DMS 273 treated with DMSO at 0.1 percent for 48 hours (cell line): ENCODE measurements at places on chromosomes 5 and 9.

GRCh38 chr5:177295924-177296323 is 7.6 kb downstream of the RAB24 start:
- no peak for DNase-seq

DNA sequence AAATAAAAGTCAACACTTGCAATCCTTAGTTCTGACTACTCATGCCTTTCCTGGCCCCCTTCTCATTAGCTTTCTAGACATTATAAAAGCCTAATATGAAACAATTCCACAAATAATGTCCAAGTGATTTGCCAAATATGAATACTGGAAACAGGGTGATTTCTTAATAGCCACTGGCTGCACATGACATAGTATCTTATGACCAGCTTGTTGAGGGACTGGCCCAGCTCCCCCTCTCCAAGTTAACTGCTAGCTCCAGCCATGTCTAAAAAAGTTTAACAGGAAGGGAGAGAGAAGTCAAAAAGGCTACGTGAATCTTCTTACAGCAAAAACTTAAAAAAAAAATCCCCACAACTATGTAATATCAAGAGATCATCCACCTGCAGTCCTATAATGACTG is 1.5 kb downstream of the CERT1 start:
- DNase-seq, result no peak

DNA sequence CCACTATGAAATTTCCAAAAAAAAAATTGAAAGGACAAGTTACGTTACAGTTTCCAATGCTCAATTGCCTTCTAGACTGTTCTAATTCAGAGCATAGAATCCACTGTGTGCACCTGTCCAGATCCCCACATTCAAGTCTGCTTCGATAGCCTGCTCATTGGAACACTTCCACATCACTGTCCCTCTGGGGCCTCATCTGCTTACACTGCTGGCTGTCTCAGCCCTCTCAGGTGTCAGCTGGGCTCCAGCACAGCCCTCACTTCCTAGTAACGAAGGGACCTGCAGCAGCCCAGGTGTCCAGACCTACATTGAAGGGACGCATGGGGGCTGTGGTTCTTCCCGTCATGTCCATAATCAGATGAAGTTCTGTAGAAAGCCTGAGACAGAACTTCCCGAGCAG is 94.3 kb upstream of the EMB start:
- no peak for DNase-seq

- no peak for DNase-seq
Observed at GRCh38 chr5:39892708-39893107, 467.9 kb upstream of the DAB2 start.
